CD4-positive, alpha-beta T cell treated with Interleukin-17A for 1 hour (primary cell): ENCODE measurements at places on chromosomes 5 and 9.

DNA sequence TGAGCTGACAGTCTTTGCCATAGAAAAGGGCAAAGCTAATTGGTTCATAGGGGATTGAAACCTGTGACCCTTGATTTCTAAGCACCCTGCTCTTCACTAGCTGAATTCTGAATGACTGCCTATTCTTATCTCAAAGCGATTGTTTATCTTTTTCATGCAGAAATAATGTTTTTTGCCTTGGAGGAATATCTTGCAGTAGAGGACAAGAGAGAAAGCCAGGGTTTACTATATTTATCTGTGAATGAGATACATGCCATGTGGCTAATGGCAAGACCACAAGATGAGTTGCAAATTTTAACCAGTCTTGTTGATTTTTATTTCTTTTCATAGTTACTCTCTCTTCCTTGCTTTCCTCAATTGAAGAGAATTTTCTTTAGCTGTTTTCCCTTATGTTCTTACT, 185.0 kb downstream of the CNTLN start:
- DNase-seq, result no peak

DNA sequence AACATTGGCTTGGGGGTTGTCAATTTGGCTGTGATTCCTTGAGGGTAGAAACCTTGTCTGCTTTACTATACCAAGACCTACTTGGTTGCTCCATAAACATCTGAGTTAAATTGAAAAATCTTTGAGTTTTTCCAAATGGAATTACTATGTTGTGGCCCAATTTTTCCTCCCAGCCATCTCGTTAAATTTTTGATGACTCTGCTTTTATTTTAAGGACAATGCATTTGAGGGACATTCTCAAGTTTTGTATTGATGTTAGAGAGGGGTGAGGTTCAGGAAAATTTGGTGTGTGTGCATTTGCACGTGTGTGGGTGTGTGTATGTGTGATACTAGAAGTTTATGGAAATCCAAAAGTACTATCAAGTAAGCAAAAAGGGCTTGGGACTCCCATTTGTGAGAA, 491.4 kb upstream of the KLF4 start:
- no peak for DNase-seq

- no peak for DNase-seq
These were observed 82.2 kb upstream of the HSPA9 start for GRCh38 chr5:138657360-138657759.

GRCh38 chr5:109365653-109366052, 44.1 kb downstream of the PJA2 start:
- no peak for DNase-seq

DNA sequence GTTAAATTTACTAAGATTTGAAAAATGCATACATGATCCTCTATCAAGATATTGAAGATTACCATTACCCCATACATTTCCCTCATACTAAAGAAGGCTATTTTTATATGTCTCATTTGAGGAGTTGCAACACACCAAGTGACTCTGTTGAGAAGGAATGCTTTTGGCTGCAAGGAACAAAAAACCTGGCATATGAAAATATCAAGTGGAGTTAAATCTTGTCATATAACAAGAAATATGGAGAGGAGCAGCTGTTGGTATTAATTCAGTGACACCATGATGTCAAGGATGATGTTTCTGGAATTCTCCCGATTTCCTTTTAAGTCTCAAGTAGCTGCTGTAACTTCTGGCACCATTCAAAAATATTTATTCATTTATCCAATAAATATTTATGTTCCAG, 193.8 kb downstream of the CSNK1G3 start:
- no peak for DNase-seq

DNA sequence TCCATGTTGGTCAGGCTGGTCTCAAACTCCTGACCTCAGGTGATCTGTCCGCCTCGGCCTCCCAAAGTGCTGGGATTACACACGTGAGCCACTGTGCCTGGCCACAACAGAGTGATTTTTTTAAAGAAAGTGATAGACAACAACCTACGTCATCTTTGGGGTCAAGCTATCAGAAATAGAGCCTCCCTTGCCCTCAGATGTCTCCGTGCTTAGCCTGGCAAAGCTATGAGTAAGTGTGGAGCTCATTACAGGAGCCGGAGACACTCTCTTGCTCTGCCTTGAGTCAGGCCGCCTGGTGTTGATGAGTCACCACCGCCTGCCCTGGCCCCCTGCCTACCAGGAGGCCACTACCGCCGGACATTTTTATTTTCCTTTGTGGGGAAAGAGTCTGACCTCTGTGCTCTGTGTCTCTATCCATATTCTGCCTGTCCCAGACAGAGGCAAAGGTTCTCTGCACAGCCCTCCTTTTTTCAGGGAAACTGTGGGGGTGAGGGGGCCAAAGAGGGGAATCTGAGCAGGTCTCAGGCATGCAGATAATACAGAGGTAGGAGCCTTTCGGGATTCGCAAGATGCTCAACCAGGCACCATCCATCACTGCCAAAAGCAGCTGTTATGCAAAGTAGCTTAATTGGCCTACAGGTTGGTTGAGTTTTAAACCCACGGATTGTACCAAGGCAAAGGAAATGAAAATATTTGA, 123.7 kb upstream of the CPEB4 start:
- no peak for DNase-seq

DNA sequence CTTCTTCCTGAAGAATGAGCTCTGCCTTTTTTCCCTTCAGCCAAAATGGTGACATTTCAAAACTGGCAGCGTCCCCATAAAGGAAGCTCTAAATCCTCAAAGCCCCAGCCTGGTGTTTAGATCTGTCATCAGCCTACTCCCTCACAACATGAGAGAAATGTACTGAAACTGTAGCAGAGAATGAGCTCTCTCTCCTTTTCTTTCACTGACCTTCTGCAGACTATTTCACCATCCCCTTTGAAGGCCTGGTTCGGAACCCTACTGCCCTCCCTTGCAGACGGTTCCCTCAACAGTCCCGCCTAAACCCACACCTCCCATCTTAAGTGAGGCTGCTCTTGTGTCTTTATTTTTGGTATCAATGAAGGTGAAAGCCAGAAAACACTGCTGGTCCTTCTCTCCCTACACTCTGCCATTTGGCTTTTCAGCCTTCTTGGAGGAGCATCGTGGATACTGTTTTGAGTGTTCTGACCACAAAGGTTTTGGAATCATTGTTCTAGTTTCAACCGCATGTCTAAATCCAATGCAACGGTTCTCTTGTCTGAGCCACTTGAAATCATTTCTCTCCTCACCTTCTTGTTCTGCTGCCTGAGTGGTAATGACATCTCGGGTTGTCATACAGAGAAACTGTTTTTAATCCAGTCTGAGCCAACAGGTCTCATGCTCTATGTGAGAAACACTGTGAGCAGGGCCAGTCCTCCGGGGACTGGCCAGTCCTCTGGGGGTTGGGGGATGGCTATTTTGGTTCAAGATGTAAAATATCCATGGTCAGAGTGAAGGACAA, 39.0 kb downstream of the ITK start:
- DNase-seq, result no peak

- DNase-seq, result no peak
These were observed 472.9 kb upstream of the ACTBL2 start for GRCh38 chr5:57955511-57955910.

DNA sequence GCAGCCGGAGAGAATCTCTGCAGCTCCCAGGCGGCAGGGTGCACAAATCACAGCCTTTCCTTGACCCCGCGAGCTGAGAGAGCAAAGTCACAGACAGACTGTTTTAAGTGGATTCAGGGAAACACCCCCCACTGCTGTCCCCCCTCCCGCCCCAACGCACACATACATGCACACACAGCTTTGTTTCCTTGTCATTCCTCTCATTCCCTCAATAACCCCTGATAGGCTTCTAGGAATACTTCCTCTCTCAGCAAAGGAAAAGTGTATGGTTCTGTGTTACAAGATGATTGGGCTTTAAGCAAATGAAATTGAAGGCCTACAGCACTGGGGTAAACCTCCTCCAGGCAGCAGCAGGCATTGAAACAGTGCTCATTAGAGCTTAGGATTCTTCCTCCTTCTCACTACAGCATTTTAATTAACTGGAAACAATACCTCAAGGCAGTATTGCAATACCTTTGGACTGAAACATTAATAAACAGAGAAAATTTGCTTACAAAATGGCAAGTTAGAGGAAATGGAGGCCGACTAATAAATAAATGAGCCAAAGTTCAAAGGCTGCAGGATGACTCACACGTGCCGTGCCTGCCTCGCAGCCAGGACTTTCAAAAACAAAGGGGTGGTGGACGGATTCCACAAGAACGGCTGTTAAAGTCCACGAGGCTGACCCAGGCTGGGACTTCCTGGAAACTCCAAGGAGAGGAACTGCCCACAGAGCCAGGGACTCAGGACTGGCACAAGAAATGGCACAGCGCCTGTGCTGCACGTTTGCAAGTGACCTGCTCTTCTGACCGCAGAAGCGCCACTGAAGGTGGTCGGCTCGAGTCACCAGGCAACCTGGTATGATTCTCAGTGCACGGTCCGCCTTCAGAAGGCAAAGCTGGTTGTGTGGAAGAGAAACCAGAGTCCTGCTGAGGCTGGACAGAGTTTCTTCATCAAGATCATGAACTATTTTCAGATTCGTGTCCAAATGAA, 236.2 kb downstream of the SYK start:
- no peak for DNase-seq

DNA sequence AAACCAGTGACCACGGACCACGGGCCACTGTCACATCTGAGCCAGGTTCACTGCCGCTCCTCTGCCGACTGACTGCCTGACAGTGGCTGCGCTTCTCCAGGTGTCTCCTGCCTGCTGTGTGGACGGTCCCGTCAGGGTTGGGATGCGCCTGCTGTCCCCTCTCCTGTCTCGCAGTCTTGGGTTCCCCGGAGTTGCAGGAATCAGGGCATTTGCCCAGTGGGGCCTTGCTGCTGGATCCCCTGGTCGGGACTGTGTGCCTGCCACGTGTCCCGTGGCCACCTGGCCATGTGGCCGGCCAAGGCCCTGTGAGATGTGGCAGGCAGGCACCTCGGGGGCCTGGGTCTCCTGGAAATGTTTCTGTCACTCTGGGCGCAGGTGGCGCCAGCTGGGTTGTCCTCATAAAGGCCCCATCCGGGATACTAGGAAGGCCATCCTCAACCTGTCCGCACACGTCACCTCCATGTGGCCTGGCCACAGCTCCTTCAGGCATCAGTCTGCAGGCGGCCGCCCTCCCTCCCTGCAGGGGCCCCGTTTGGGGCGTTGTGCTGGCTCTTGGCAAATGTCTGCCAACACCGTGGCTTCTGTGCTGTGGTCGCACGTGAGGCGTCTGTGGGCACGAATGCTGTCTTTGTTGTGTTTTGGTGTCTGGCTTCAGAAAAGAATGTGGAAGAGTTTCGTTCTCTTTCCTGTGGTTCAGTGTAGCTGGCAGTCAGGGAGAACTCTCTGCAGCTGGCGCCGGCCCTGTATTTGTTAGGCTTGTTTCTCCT, 6.4 kb upstream of the TOR4A start:
- DNase-seq, result peak; percentile 33

DNA sequence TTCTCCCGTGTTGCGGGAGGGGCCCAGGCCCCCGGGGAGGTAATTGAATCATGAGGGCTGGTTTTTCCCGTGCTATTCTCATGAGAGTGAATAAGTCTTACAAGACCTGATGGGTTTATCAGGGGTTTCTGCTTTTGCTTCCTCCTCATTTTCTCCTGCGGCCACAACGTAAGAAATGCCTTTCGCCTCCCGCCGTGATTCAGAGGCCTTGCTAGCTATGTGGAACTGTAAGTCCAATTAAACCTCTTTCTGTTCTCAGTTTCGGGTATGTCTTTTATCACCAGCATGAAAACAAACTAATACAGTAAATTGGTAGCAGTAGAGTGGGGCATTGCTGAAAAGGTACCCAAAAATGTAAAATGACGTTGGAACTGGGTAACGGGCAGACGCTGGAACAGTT, 1035.1 kb downstream of the DTWD2 start:
- no peak for DNase-seq

DNA sequence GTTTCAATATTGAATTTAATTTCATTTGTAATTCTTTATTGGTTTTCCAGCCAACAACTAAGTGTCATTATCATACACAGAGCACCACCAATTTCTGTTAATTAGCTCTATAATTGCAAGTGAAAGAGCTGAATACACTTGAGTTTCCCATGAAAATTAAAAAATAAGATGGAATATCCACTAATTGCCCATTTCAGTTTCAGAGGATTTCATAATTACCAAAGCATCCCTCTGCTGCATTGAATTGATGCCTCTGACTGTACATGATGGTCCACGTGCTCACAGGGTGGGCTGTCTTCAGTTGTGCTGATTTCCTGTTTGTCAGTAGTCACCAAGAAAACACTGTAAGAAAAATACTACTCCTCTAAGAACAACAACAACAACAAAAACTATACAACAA, 163.8 kb downstream of the CHSY3 start:
- DNase-seq, result no peak

GRCh38 chr5:158940977-158941376, 158.7 kb downstream of the EBF1 start:
- no peak for DNase-seq

DNA sequence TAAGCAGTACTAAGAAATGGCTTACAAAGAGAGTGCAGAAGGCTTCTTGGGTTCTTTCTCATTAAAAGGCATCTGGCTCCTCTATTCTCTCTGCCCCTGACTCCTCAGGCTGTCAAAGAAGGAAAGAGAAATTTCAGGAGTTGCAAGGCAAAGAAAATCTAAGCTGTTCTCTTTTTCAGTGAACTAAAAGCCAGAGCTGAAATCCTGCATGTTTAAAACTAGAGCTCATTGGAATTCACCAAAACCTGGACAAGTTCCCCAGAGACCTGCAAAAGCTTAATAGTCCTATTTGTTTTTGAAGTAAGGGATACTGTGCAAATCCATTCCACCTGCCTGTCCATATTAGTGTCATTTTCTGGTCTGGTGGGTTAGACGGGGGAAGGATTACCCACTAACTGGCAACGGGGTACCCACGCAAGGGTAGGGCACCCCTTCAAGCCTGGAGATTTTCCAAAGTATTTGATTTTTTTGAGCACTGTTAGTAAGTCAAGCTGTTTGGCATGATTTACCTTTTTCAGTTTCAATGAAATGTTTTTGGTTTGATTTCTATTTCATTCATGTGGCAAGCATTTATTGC, 179.3 kb downstream of the FSTL4 start:
- no peak for DNase-seq

- no peak for DNase-seq
These were observed 295.1 kb downstream of the CDK5RAP2 start for GRCh38 chr9:120284821-120285220.

DNA sequence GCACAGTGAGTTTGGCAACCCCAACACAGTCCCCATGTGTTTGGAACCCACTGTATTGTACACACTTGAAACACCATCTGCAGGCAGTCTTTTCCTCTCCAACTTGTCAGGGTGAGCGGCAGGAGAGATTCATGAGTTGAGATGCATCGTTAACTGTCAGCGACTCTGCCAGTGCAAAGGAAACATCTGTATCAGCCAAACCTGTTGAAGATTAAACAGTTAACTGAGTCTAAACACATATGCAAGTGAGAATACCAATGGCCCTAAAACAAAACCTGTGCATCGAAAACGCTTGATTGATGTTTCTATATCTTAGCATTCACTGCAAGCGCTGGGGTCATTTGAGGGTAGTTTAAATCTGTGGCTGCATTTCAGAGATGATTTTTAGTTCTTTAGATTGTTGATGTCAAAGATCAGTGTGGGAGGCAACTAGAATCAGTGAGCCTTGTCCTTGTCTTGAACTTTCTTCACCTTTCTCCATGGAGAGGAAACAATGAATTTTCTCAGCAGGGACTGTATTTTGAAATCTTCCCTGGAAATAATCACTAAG, 41.3 kb upstream of the PAM start:
- no peak for DNase-seq
